Endothelial cell of umbilical vein (primary cell): ENCODE measurements at places on chromosomes 2 and 18. TPM values are rescaled to one million over a fixed set of nuclear protein-coding genes. Genes with fewer than 3 reads are reported as not detected.

The BCL2 gene
- 3.8 and 5.0 TPM in 2 replicates for total RNA-seq

The IL1F10 gene
- not detected in 2 replicates for total RNA-seq

The ASB3 gene
- 14.2 and 20.5 TPM in 2 replicates for total RNA-seq

The IL36B gene
- total RNA-seq, result not detected in 2 replicates

The CRYGD gene
- not detected in 2 replicates for total RNA-seq

The RGPD4 gene
- total RNA-seq, result 0.09 TPM in 1 of 2 replicates, not detected in the other

The LTBP1 gene
- 68.2 and 107 TPM in 2 replicates for total RNA-seq
